T-helper 17 cell (primary cell): ENCODE measurements at places on chromosomes 7 and 10. TPM values are rescaled to one million over a fixed set of nuclear protein-coding genes. Genes with fewer than 3 reads are reported as not detected.

Gene RAMP3
- 0.65 TPM for total RNA-seq

Gene PLOD3
- 39.0 TPM for total RNA-seq

GRCh38 chr7:22204312-22204711 is 152.6 kb downstream of the RAPGEF5 start:
- H3K27ac ChIP-seq, result no peak overlapping the region
- H3K4me3 ChIP-seq, result no peak overlapping the region
- no peaks in the 10 kb centered on the region for H3K4me1 ChIP-seq
- peaks cover 14% of the 10 kb centered on the region for H3K27me3 ChIP-seq
- no peak for DNase-seq

- H3K36me3 ChIP-seq, result peaks cover 2% of the 10 kb centered on the region
- no peak for DNase-seq
- H3K27ac ChIP-seq, result no peak overlapping the region
- peaks cover 21% of the 10 kb centered on the region for H3K27me3 ChIP-seq
These were observed 75.4 kb downstream of the PROSER2 start for GRCh38 chr10:11898372-11899066.

DNA sequence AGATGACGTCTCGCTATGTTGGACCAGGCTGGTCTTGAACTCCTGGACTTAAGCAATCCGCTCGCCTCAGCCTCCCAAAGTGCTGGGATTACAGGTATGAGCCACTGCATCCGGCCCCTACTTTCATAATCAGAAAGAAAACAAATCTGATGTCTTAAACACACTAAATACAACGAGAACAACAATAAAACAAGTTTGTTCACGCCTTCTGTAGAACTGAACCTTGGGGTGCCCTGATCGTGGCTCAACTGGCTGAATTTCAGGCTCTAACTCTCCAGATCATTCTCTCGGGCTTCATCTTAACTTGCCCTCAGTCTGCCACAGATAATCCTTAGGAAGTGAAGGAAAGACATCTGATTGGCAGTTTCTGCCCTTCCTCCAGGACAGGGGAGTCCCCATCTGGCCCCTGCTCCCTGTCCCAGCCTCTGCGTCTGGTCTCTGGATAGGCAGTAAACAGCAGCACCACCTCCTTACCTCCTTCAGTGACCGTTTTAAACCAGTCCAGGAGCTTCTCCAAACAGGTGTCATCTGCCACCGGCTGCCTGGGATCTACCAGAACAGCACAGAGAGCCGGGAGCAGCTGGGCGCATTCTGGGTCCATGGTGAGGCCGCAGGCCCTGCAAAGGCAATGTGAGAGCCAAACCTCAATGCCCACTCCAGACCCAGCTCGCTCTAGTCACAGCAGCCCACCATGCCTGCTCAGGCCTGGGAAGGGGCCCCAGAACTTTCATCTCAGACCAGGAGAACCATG is 1.3 kb downstream of the BRAT1 start:
- H3K27ac ChIP-seq, result peak overlapping the region; percentile 49
- H3K4me3 ChIP-seq, result peak overlapping the region; percentile 91
- H3K36me3 ChIP-seq, result no peaks in the 10 kb centered on the region
- no peak for DNase-seq
- no peaks in the 10 kb centered on the region for H3K27me3 ChIP-seq
- H3K4me1 ChIP-seq, result peaks cover 30% of the 10 kb centered on the region

- peaks cover 14% of the 10 kb centered on the region for H3K27me3 ChIP-seq
- H3K4me1 ChIP-seq, result peaks cover 3% of the 10 kb centered on the region
- no peaks in the 10 kb centered on the region for H3K36me3 ChIP-seq
- H3K4me3 ChIP-seq, result no peak overlapping the region
- no peak for DNase-seq
These were observed 98.6 kb upstream of the PRPS1L1 start for GRCh38 chr7:18126281-18126680.

GRCh38 chr10:70879207-70879606 is 9.2 kb downstream of the PCBD1 start:
- H3K36me3 ChIP-seq, result peaks cover 2% of the 10 kb centered on the region
- no peaks in the 10 kb centered on the region for H3K27me3 ChIP-seq
- H3K27ac ChIP-seq, result no peak overlapping the region
